ENCODE measurements at places on chromosomes 1 and 21. TPM values are rescaled to one million over a fixed set of nuclear protein-coding genes. Genes with fewer than 3 reads are reported as not detected.
A peak's percentile ranks its signal among the peaks of the same experiment; 100 is the strongest.

PTPRC gene
- polyA plus RNA-seq, result 5.6 TPM

ICOSLG gene
- polyA plus RNA-seq, result 1.3 TPM

DNA sequence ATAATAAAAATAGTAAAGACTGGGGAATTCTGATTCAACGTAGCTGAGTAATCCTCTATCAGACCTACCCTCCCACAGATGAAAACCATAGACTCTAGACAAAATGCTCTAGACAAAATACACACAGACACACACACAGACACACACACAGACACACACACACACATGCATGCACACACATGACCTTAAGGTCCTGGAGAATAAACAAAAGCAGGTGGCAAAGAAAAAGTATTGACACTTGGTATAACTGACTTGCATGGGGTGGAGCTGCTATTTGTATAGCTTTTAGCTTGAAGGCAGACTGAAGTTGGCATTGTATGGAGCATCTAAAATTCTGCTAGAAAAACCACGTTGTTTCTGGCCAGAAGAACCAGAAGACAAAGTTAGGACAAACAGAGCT is 29.3 kb downstream of the C1orf141 start:
- no peak for DNase-seq

DNA sequence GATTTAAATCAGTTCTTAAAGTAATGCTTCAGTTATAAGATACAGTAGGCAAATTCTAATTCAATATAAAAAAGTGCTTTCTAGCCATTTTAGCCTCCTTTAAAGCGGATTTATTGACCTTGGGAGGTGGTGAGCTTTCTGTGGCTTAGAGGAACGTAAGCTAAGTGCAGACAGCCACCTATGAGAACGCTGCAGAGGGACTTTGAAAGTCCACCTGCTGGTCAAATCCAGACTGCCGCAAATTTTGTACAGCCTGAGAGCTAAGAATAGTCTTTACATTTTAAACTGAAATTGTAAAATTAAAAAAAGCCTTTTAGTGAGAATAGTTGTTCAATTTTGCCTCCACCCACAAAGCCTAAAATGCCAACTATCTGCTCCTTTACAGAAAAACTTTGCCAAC is 67.0 kb upstream of the SSX2IP start:
- no peak for DNase-seq

DNA sequence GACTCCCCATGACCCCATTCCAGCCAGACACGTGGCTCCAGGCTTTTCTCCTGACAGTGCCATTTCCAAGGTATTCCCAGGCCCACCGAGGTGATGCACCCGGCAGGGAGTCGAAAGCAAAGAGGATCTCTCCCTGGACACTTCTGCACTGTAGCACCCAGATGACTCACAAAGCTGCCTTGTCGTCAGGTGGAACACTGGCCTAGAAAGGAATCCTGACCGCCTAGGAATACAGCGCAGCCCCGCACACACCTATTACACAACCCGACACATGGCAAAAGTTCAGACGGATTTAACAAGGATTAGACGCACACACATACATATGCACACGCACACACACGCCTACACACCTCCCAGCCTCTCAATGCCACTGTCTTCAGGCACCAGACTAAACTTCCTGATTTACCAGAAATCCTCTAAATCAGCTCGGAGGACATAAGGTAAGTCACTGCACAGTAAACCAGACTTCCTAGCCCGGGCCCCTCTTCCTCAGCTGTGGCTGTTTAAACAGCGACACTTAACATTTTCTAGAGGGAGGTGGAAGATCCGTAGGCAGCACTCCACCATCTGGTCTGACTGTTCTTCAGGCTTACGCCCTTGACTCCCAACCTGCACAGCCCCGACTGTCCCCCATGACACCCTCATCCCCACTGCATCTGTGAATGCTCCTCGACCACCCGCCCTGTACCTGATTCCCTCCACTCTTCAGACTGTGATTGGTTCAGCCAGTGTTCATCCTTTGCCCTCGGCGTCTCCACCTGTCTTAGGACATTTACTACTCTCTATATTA is 12.7 kb downstream of the FAM89A start:
- DNase-seq, result no peak

CYP4X1 gene
- 13.8 TPM for polyA plus RNA-seq

STIL gene
- 10.3 TPM for polyA plus RNA-seq

GRCh38 chr1:99964806-99965205 is 5.0 kb upstream of the SLC35A3 start:
- DNase-seq, result no peak

TRAF3IP3 gene
- 1.1 TPM for polyA plus RNA-seq

GRCh38 chr1:233909195-233909594 is 4.7 kb downstream of the SLC35F3 start:
- no peak for DNase-seq

GRCh38 chr1:33228935-33229487 is 27.3 kb upstream of the ZNF362 start:
- no peak for DNase-seq

GRCh38 chr1:111369177-111369576 is 58.4 kb downstream of the OVGP1 start:
- no peak for DNase-seq

- peak; percentile 20 for DNase-seq
Measured at GRCh38 chr1:24502065-24502708, 449 bp upstream of the RCAN3 start.

GRCh38 chr1:185495007-185495406 is 178.0 kb upstream of the IVNS1ABP start:
- no peak for DNase-seq

DNA sequence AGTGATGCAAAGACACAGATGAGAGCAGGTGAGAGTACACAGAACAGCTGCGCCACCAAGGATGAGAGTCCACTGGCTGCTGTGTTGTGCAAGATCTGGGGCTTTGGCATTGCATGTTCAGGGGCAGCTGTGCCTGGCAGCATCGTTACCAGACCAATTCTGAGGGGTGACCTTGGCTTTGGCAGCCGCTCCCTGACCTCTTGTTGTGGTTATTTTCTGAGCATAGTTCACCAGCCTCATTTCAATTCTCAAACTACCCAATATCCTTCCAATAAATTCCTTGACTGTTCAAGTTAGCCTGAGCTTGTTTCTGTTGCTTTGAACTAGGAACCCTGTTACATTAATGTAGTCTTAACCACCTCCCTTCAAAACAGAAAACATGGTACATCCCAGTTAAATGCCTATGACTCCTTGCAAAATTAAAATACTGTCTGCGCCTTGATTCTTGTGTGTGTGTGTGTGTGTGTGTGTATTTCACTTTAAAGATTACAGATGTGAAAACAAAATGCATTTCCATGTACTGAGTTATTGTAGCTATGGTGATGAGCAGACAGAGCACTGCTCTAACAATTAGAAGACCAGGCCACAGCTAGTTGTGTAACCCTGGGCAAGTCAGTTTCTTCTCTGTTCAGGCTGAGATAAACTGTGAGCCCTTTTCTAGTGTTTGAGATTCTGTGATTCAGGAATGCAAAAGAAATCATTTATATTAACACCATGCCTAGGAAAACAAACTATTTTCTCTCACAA is 106.3 kb upstream of the GUCA2B start:
- DNase-seq, result no peak

- peak; percentile 55 for DNase-seq
Measured at GRCh38 chr21:46295996-46296752, 10.0 kb downstream of the YBEY start.

DNA sequence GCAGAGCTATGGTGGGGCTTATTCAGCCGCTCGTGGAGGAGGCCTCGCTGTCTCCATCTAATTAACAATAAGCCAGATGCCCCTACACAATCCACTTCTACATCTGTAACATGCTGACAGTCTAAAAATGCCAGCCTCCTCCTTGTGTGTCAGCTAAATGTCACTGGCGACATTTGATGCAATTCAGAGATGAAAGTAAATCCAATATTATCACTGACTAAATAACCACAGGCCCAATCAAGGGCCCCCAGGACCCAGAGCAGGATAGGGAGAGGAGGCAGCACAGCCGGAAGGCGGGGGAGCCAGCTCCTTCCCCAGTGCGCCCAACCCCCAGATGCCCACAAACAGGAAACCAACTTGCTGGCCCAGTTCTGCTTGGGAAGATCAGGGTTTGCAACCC is 76.6 kb downstream of the DMRTA2 start:
- no peak for DNase-seq

DNA sequence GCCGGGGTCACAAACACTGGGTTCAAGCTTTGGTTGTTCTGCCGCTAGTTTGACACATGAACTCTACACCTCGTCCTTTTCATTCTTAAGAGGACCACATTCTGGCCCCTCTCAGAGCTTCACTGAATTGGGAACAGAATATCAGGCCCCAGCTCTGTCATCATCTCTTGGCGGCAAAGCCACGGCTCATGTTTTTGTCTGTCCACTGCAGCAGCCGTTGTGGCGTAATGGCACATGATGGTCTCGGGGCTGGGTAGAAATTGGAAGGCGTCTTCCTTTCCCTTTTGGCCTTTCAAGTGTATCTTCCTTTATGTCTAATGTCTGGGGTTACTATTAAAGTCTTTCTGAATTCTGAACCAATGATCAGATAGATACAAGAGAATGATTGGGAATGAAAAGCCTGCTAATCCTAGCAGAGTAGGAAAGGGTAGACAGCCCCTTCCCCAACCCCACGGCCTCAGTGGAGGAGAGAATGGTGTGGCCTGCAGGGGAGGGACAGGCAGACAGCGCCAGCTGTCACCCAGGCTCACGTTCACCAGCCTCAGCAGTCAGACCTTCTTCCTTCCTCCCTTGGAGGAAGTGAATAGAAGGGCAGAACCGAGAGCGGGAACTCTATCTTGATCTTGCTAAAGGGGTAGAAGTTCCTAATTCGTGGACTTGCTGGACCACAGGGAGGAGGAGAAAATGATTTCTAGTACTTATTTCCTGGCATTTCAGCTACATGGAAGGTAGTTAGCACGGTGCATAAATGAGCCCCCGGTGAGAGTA is 498.1 kb downstream of the KIF26B start:
- no peak for DNase-seq

- no peak for DNase-seq
Measured at GRCh38 chr1:196209265-196209664, 399.0 kb downstream of the KCNT2 start.

CELSR2 gene
- 26.5 TPM for polyA plus RNA-seq

DNA sequence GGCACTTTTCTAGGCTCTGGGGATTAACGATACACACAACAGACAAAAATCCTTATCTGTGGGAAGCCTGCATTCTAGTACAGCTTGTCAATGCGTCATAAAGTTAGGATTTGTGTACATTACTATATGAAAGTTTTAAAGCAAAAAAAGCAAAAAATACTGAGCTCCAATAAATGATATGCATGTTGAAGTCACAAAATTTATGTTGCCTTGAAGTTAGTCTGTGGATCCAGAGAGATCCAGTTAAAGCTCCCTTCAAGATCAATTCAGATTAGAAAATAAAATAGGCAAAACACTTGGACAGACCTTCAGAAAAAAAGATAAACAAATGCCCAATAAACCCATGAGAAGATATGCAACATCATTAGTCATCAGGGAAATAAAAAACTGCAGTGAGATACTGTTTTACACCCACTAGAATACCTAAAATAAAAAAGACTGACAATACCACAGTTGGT is 33.1 kb upstream of the KCNQ4 start:
- no peak for DNase-seq

KRTAP21-2 gene
- polyA plus RNA-seq, result not detected

GADD45A gene
- 115 TPM for polyA plus RNA-seq

DNA sequence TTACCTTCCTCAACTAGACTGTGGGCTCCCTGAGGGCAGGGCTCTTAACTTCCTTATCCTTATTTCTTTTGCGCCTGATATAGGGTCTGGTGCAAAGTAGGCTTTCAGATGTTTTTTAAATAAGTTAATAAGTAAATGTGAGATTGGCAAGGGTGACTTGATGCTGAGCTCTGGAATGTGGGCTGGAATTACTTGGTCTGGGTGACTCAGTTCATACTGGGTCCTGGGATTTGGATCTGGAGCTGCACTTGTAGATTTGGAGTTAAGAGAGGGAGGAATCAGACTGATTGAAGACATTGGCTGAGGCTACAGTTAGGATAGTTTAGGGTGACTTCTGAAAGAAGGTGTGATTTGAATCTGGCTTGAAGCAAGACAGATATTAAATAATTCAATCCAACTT is 190.9 kb downstream of the GIPC2 start:
- no peak for DNase-seq

DNA sequence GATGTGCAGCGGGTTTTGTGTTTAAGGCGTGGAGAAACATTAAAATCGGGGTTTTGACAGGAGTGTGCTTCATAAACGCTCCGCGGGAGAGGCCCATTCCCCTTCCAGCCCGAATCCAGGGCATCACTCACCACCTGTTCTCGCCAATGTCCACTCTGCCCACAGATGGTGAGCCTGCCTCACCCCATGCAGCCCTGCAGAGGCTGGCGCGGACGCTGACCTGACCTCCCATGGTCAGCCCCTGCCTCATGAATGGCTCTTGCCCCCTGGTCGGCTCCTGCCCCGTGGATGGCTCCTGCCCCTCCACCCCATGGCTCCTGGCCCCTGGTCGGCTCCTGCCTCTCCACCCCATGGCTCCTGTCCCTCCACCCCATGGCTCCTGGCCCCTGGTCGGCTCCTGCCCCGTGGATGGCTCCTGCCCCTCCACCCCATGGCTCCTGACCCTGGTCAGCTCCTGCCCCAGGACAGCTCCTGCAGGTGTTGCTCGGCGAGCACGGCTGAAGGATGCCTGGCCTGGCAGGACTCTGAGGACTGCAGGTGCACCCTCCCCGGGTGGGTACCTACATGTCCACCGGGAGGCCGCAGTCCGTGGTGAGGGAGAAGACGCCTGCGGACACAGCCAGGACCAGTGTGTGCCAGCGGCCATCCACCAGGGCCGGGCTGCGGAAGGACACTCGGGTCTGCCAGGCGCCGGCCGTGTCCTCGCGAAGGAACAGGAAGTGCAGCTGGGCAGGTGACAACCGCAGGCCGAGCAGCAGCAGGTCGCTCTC is 6.7 kb downstream of the KRTAP10-1 start:
- DNase-seq, result no peak

DNA sequence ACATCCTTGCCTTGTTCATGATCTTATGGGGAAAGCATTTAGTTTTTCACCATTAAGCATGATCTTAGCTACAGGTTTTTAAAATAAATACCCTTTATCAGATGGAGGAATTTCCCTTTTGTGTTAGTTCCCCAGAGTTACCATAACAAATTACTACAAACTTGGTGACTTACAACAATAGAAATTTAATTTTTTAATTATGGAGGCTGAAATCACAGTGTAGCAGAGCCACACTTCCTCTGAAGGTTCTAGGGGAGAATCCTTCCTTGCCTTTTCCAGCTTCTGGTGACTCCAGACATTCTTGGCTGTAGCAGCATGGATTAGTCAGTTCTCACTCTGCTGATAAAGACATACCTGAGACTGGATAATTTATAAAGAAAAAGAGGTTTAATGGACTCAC is 18.5 kb downstream of the MIGA1 start:
- no peak for DNase-seq

Data from left renal pelvis (tissue), 4 donors.